ENCODE measurements at places on chromosomes 2 and 18.

- DNase-seq, result no peak
Measured at GRCh38 chr2:67938053-67938452, 124.8 kb downstream of the C1D start.

DNA sequence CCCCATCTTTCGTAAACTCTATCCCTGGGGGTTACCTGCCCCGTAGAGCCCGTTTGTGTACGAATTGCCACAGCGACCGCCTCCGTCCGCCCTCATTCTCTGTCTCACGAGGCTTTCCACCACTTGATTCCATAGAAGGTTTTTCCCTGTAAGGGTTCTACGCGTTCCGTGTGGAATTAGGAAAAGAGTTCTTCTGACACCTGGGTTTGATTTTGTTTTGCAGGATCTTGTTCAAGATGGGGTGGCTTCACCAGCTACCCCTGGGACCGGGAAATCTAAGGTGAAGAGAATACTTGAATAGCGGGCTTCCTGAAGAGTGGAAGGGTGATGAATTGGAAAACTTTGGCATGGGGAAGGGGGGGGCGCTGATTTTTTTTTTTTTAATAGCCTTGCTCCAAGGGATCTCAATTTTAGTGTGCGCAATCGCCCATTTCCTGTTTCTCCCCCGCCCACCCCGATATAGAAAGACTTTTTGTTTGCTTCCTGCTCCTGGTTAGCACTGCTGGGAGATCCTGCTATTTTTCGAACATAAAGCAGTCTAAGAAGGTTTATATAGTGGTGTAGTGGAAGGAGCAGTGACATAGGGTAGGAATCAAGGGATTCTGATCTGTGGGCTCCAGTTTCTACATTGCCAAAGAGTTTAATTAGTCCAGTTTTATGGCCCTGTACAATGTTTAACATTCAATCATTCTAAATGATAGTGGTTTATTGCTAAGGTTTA lies 564 bp downstream of the GCC2 start:
- DNase-seq, result no peak

GRCh38 chr2:218638372-218638771 lies 21.1 kb downstream of the ZNF142 start:
- DNase-seq, result no peak

DNA sequence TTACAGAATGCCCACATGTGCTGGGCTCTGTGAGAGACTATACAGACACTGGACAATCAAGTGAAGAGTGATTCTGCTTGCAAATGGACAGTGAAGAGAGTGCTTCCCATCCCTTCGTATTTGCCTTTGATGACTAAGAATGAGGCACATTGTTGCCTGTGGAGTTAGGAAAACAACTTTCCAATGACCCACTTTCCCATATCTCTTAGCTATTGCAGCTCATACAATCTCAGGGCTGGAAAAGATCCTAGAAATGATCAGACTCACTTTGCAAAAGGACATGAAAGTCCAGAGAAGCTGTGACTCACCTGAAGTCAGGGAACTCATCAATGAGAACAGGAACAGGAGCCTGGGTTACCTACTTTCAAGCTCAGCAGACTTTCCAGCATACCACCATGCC lies 440.5 kb upstream of the TCF4 start:
- DNase-seq, result no peak

DNA sequence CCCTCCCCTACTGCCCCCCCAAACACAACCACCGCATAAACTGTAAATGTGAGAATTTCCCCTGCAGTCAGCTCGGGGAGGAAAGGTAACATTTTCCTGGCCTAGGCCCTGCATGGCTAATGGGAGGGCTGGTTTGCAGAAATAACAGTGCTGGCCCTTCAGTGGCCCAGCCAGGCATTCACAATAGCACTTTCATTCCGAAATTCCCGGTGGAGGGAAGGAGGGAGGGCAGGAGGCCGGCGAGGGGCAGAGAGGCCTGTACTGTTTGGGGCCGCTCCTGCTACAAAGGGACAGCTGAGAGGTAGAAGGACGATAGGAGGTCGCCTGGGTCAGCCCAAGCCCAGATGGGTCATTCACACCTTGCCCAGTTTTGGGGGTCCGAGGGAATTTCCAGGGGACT lies 11.3 kb downstream of the CYP26B1 start:
- no peak for DNase-seq

GRCh38 chr2:177053716-177054115 lies 158.9 kb upstream of the HNRNPA3 start:
- DNase-seq, result no peak

DNA sequence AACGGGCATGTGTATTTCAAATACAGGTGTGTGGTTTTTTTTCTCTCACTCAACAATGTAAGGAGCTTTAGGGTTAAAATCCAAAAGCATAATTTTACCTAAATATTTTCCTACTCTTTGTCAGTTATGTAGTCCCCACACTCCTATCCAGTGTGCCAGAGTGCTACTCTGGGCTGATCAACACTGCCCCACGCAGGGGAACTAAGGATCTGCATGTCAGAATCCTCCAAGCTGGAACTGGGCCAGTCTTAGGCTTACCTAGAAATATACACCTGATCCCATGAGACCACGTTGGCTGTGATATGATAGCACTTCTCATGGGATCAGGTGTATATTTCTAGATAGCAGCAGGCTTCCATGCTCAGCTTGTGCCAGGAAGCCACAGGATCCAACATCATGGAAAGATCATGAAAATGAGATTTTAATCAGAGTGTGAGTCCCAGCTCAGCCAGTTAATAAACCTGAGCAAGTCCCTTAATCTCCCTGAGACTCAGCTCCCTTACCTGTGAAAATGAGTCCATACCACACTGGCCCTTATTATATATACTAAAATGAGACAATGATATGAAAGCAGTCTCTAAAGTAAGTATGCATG lies 29.7 kb downstream of the CCDC141 start:
- DNase-seq, result no peak

- no peak for DNase-seq
Measured at GRCh38 chr18:76389716-76390115, 105.3 kb downstream of the ZNF516 start.

- DNase-seq, result no peak
Measured at GRCh38 chr2:98020516-98020915, 24.8 kb upstream of the TMEM131 start.

DNA sequence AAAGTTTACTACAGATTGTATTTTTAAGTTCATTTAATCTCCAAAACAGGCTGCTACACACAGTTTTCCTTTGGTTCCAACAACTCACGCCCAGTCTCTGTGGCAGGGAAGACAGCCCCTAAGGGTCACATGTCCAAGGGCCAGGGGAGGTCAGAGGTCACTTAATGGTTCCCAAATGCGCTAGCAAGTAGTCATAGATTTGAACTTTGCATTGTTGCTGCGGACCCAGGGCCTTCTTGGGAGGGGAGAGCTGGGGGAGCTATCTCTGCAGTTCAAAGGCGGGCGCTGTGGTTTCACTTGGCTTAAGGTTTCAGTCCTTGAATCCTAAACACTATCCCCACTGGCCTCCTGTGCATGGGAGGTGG lies 74.8 kb upstream of the ZNF532 start:
- DNase-seq, result no peak

DNA sequence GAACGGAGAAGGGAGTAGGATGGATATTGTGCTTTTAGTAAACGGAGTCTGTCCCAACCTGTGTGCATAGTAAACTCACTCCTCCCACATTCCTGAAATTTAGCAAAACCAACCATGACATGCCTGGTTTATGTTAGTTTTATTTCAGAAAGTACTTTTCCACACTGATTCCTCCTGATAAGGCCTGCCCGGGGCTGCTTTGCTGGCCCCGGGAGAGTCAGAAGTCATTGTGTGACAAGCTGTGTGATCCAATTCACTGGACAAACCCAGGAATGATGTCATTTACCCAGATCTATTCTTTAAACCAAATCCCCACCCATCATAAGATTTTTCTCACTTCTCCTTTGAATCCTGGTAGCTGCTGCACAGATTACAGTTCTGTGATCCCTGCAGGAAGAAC lies 109.0 kb downstream of the SETBP1 start:
- DNase-seq, result no peak

DNA sequence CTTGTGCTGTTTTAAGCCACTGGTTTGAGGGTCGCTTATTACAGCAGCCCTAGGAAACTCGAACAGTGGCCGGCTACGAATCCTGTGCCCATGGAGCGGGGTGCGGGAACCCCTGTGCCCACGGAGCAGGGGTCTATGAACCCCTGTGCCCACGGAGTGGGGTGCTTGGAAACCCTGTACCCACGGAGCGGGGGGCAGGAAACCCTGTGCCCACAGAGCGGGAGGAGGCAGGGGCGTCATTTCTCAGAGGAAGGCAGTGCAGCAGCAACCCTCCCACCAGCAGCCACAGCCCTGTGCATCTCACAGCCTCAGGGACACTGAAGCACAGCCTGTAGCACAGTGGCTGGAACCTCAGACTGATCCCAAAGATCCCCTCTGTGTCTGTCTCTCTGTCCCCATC lies 34.2 kb upstream of the GPC1 start:
- DNase-seq, result no peak

Measured in NCI-H187 (cell line).